ENCODE measurements at places on chromosomes 11 and 22. TPM values are rescaled to one million over a fixed set of nuclear protein-coding genes. Genes with fewer than 3 reads are reported as not detected.

The CDKN1C gene
- 60.9 TPM for polyA plus RNA-seq

The SRSF8 gene
- polyA plus RNA-seq = 65.0 TPM

The ACRV1 gene
- 3.8 TPM for polyA plus RNA-seq

The FAM227A gene
- 6.5 TPM for polyA plus RNA-seq

The PGA3 gene
- polyA plus RNA-seq = 0.21 TPM

The NECTIN1 gene
- polyA plus RNA-seq = 68.5 TPM

The MTMR2 gene
- 46.2 TPM for polyA plus RNA-seq

The TCN1 gene
- not detected for polyA plus RNA-seq

The BLID gene
- not detected for polyA plus RNA-seq

The SMIM38 gene
- 0.19 TPM for polyA plus RNA-seq

The PAX6 gene
- polyA plus RNA-seq = 37.2 TPM

The RTN4RL2 gene
- polyA plus RNA-seq = 10.9 TPM

The GSTT2B gene
- polyA plus RNA-seq = 10.2 TPM

The TUB gene
- 89.4 TPM for polyA plus RNA-seq

The APOBEC3F gene
- polyA plus RNA-seq = 1.9 TPM

The DCDC1 gene
- polyA plus RNA-seq = 3.9 TPM

The MYOD1 gene
- polyA plus RNA-seq = 0.12 TPM

The DEUP1 gene
- polyA plus RNA-seq = 0.26 TPM

The TMEM151A gene
- 50.9 TPM for polyA plus RNA-seq

The CABP4 gene
- polyA plus RNA-seq = 0.53 TPM

The CD6 gene
- 5.0 TPM for polyA plus RNA-seq

The OR8D4 gene
- polyA plus RNA-seq = not detected

The CSF2RB gene
- polyA plus RNA-seq = 1.3 TPM

The TP53I11 gene
- polyA plus RNA-seq = 101 TPM

The SLC43A3 gene
- 19.6 TPM for polyA plus RNA-seq

The LDHAL6A gene
- polyA plus RNA-seq = 0.54 TPM

The C11orf21 gene
- polyA plus RNA-seq = 0.39 TPM

The SCO2 gene
- 6.0 TPM for polyA plus RNA-seq

The NPTXR gene
- polyA plus RNA-seq = 91.2 TPM

The MRGPRX3 gene
- polyA plus RNA-seq = not detected

The TEX12 gene
- not detected for polyA plus RNA-seq

The GGTLC2 gene
- polyA plus RNA-seq = 0.63 TPM

The HBE1 gene
- polyA plus RNA-seq = 9.2 TPM

The FGF3 gene
- polyA plus RNA-seq = not detected

The SLC22A9 gene
- 0.11 TPM for polyA plus RNA-seq

The C11orf42 gene
- polyA plus RNA-seq = 1.2 TPM

The OR51B5 gene
- polyA plus RNA-seq = not detected

The NRXN2 gene
- 424 TPM for polyA plus RNA-seq

The GAB2 gene
- polyA plus RNA-seq = 30.7 TPM

The TPP1 gene
- 81.2 TPM for polyA plus RNA-seq

The TRIM49 gene
- polyA plus RNA-seq = not detected

The CRYBB1 gene
- polyA plus RNA-seq = 3.2 TPM

The TRPM5 gene
- polyA plus RNA-seq = not detected

The OR2AT4 gene
- 0.05 TPM for polyA plus RNA-seq

The MRGPRX2 gene
- polyA plus RNA-seq = not detected

The NKAPD1 gene
- 48.1 TPM for polyA plus RNA-seq

The SLC17A6 gene
- polyA plus RNA-seq = 57.1 TPM

The PLAAT2 gene
- polyA plus RNA-seq = 0.35 TPM

The CBLIF gene
- not detected for polyA plus RNA-seq

The SUSD2 gene
- polyA plus RNA-seq = 20.9 TPM

The SCUBE1 gene
- polyA plus RNA-seq = 13.1 TPM

The C22orf31 gene
- not detected for polyA plus RNA-seq

All from spinal cord (tissue), 10 donors.